SJSA1 (cell line): ENCODE measurements at places on chromosomes 6 and 20. TPM values are rescaled to one million over a fixed set of nuclear protein-coding genes. Genes with fewer than 3 reads are reported as not detected.

DNA sequence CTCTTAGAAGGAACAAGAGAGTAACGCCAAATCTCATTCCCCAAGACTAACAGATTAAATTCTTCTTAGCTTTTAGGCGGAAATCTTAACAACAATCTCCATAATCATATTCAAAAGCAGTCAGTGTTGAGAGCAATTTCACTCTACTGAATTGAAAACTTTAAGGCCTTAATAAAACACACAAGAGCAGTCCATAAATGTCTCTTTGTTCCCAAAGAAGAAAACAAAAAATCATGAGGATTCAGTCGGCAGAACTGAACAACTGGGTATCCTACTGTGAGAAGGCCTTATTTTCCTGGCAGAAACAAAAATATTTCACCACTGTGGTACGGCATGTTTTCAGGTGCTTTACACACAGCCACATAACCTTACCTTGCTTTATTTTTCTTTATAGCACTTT lies 14.4 kb downstream of the ABHD12 start:
- no peak overlapping the region for H3K4me3 ChIP-seq
- DNase-seq: no peak
- H3K4me1 ChIP-seq: peaks cover 13% of the 10 kb centered on the region
- H3K27ac ChIP-seq: no peak overlapping the region
- peaks cover 44% of the 10 kb centered on the region for H3K36me3 ChIP-seq
- H3K27me3 ChIP-seq: no peaks in the 10 kb centered on the region

- peaks cover 20% of the 10 kb centered on the region for H3K36me3 ChIP-seq
- no peaks in the 10 kb centered on the region for H3K27me3 ChIP-seq
- no peak overlapping the region for H3K4me3 ChIP-seq
- no peak overlapping the region; the same call in 1 of the 2 replicates for H3K27ac ChIP-seq
These were observed 26.3 kb downstream of the WRNIP1 start for GRCh38 chr6:2791450-2791974.

HSP90AB1 gene
- total RNA-seq: 1,415 and 1,548 TPM in 2 replicates

GRCh38 chr20:12837646-12838045 lies 171.1 kb upstream of the SPTLC3 start:
- no peak overlapping the region for H3K27ac ChIP-seq
- no peaks in the 10 kb centered on the region for H3K36me3 ChIP-seq
- no peaks in the 10 kb centered on the region for H3K27me3 ChIP-seq
- DNase-seq: no peak
- no peaks in the 10 kb centered on the region for H3K4me1 ChIP-seq
- no peak overlapping the region for H3K4me3 ChIP-seq

SIRPB1 gene
- total RNA-seq: not detected in 2 replicates

DNA sequence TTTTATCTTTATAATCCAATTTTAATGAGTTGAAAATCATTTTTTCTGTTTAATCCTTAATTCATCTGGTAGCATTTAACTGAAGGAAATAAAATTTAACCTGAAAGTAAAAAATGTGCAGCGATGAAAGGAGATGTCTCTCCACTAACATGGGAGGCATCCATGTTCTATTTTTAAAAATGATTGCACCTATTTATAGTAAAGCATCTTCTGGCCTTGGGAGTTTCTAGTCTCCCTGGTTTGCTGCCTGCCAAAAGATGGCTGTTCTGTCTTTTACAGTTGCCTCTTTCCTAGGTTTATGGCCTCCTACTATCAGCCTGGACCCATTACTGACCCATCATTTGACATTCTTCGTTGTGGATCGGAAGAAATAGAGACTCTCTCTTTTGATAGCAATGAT lies 143.0 kb downstream of the B3GAT2 start:
- no peaks in the 10 kb centered on the region for H3K36me3 ChIP-seq
- no peak overlapping the region for H3K27ac ChIP-seq
- no peak for DNase-seq
- H3K4me1 ChIP-seq: no peaks in the 10 kb centered on the region
- no peak overlapping the region for H3K4me3 ChIP-seq

KCNK16 gene
- not detected in 2 replicates for total RNA-seq

CGA gene
- not detected in 2 replicates for total RNA-seq

DDRGK1 gene
- 28.2 and 29.1 TPM in 2 replicates for total RNA-seq

MCHR2 gene
- not detected in 2 replicates for total RNA-seq
